ENCODE measurements at places on chromosomes 12 and 14.

- DNase-seq, result no peak
Measured at GRCh38 chr14:89531661-89532335, 114.8 kb upstream of the FOXN3 start.

DNA sequence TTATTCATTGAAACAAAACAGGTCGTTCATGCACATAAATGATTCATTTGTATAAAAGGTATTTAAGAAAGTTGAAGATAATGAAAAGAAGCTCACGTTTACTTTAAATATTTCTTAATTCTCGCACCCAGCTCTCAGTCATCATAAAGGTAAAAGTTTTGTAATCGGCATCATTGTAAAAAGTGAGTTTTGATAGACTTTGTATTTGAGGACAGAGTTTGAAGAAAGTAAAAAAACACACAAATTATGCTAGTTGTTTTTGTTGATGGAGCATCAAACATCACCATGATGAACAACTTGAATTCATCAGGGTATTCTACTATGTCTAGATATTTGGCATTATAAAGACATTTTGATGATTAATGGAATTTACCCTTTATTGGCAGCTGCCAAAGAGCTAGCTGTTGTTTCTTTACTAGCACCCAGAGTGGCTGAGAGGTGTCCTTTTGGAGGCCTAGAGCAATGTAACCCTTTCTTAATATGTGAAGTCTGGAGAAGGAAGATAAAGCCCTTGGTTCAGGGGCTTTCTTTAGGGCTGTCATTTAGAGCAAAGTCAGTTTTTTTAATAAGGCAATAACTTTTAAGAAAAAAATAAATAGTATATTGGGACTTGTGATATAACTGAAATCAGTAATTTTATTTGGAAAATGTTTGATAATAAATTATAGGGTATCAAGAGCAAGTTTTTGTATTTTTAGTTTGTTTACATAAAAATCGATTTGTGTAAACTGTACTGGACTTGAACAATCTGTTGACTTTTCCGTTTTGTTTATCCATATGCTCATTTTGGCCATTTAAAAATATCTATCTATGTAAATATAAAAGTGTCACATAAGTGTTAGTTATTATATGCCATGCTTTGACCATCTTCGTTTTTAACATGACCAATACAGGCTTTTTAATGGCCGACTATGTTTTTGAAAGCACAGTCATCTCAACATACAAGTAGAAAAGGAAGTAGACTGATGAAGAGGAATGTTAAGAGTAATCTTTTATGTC is 7.4 kb downstream of the GLRX5 start:
- no peak for DNase-seq

DNA sequence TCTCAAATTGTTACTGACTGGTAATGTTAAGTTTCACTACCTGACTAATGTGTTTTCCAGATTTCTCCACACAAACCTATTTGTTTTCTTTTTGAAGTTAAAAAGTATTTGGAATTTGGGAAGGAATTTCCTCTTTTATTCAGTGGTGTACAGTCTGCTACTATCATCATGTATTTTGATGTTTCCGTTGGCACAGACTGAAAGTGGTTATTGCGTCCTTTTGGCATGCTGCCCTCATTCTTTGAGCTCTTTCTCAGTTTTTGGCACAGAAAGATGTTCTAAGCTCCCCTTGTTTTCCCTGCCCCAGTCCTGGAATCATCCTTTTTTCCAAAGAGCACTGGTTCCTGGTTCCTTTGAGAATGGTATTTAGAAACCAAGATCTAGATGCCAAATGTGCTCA is 31.4 kb upstream of the RTRAF start:
- DNase-seq, result no peak

GRCh38 chr12:65495233-65495632 is 216.8 kb downstream of the MSRB3 start:
- DNase-seq, result no peak

GRCh38 chr12:38919191-38919590 is 13.8 kb upstream of the CPNE8 start:
- DNase-seq, result no peak

DNA sequence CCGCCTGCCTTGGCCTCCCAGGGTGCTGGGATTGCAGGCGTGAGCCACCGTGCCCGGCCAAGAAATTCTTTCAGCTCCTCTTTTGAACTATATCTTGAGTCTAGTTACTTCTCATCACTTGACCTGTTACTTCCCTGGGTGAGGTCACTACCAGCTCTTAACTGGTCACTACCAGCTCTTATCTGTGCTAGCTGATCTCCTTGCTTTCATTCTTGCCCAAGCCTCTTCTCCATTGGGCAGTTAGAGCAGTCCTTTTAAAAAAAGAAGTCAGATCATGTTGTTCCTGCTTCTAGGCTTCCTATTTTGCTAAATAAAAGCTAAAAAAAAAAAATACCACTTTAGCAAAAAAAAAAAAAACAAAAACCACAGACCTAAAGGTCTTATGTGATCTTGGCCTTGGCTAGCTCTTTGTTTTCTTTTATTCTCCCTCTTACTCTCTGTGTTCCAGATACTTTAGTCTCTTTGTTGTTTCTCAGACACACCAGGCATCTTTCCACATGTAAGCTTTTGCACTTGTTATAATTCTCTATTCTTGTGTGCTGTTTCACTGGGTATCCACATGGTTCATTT is 63.5 kb downstream of the RAD51B start:
- DNase-seq, result no peak

- DNase-seq, result peak; percentile 70
Measured at GRCh38 chr12:55927588-55928502, at the start of gene PYM1. Gene PYM1 (minus strand): TSS chr12:55927894. CDS start chr12:55927761, 133 bp downstream.

DNA sequence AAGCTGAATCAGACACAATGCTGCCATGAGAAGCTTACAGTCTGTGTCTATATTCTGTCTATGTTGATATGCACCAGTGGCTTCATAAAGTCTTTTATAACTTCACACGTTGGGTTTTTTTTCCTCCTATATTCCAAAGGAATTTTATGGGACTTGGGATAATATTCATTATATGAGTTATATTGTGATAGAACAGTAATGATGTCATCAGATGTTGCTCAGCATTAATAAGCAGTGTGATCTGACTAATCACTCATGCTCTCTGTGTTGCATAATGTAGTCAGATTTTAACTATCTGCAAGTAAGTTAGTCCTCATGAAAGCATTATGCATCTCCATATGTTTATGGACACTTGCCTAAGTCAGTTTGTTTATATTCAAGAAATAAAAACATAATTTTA is 159.6 kb downstream of the PLCZ1 start:
- no peak for DNase-seq

DNA sequence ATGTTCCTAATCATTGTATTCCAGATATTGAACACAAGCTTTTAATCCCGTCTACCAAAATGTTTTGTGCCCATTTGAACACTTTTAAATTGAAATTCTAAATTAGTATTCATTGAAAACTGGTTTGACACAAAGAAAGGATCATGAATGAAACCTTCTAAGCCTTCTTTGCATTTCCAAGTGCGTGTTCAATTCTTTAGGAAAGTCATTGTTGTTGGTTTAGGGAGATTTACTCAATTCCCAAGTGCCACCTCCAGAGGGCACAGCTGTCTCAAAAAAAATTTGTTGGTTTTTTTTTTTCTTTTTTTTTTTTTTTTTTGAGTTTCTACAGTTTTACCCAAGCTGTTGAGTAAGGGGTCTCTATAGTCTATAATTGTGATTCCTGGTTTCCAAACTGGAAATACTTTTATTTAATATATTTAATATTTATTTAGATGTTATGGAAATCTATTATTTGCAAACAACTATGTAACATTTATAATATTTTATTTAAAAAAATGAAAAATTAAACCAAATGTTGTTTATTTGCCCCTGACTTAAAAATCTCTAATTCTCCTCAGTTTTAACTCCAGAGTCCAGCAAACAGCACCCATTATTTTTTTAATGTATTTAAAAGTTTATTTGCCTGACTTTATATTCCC is 79.9 kb downstream of the NEDD1 start:
- DNase-seq, result peak; percentile 3

DNA sequence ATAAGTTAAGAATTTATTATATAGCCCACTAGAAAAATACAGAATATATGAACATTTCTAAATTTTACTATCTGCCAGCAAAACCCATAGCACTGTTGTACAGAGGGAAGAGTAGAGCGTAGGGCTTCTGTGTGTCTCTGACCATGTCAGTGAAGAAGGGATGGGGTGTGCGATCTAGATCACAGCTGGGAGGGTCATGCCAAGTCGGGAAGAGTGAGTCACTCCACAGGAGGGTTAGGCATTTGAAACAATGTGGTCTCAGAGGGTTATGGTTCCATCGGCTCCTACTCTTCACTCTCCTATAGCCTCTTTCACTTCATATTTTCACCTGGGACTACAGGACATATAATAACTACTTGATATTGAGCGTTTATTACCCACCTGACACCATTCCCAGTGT is 185.1 kb upstream of the DDHD1 start:
- no peak for DNase-seq

DNA sequence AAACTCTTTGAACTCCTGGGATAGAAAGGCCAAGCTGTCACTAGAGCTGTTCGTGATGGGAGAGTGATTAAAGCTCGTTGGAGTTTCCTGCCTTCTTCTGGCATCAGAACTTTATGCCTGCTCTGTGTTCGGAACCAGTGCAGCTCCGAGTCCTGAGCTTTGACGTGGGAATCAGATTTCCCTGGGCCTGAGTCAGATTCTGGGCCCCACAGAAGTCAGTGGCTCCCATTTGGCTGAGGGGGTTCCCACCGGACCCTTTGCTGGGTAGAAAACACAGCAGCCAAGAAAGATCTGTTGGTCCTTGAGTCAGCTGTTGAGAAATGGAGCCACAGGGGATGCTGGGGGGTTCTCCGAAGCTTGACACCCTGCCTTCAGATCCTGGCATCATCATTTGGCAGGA is 238.0 kb downstream of the CHST11 start:
- no peak for DNase-seq

GRCh38 chr14:59897757-59898383 is 22.1 kb upstream of the LRRC9 start:
- DNase-seq, result no peak

DNA sequence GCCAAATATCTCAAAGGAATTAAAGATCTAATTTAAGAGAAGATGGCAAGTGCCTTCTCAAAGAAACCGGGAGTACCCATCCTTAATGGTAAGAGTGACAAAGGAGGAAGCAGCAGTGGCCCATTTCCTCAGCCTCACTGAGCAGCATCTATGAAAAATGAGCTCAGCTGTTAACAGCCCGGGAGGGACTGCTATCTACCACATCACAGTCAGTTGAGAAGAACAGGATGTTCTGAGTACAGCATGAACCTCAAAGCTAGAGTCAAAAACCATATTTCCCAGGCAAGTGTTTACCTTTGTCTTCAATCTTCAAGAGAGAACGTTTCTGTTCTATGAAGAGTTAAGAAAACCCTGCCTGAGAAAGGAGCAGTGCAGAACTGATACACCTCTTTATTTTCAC is 115.0 kb downstream of the BTG1 start:
- peak; percentile 14 for DNase-seq

- DNase-seq, result no peak
Measured at GRCh38 chr12:46177025-46177424, 91.8 kb downstream of the SLC38A1 start.

GRCh38 chr12:52655251-52655650 is 3.2 kb upstream of the KRT2 start:
- no peak for DNase-seq

GRCh38 chr12:84159260-84159659 is 753.3 kb downstream of the SLC6A15 start:
- DNase-seq, result no peak

DNA sequence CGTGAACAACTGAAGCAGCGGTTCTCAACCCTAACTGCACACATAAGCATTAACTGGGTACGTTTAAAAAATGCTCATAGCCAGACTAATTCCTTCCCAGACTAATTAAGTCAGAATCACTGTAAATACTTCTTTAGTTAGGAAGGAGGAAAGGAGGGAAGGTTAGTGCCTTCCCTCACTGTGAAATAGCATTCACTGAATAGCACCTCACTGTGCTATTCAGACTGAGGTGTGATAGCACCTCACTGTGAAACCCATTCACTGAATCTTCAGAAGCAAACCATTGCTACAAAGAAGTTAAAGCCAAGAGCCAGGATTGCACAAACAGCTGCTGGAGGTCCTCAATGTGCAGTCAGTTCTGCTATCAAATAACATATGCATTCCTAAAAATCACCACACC is 58.8 kb downstream of the RTN1 start:
- DNase-seq, result no peak

- DNase-seq, result no peak
Measured at GRCh38 chr14:45867046-45867894, 614.3 kb upstream of the MIS18BP1 start.

GRCh38 chr12:1896964-1897363 is 21.5 kb downstream of the CACNA2D4 start:
- DNase-seq, result no peak

DNA sequence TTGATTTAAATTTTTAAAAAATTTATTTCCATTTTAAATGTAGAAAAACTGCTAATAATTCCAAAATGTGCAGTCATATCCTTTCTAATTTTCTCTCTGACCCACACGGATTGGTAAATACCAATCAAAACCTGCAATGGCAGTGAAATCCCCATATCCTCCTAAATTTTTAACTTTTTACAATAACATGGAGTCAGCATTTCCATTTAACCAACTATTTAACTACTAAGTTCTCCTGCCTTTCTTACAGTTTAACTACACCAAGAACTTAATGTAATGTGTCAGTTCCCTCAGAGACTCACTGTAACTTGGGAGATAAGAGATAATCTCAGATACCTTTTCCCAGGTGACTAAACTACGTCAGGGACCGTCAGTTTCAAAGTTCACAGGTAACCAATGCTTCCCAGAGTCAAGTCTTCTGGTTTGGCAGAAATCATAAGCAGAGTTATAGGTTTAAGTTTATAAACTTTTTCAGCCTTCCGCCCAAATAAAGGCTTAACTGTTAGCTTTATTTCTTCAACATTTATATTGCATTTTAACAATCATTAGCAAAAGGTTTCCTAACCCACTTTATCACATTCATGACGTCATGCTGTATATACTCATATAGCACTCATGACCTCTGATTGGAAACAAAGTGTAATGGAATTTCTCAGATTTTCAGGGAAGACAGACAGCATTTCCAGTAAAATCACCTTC is 7.6 kb downstream of the KRAS start:
- no peak for DNase-seq

DNA sequence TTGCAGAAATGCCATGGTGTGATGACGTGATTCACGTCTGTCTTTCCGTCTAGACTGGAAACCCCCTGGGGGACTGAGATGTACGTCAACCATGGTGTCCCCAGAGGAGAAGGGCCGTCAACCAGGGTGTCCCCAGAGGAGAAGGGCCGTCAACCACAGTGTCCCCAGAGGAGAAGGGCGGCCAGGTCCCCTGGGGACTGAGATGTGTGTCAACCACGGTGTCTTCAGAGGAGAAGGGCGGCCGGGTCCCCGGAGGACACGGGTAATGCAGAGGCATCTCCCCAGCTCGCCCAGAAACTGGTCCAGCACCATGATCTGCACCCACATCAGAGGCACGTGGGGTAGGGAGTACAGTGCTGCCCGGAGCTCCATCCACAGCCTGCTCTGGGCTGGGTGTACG is 30.6 kb upstream of the GALNT9 start:
- no peak for DNase-seq
